Activated CD8-positive, alpha-beta T cell treated with anti-CD3 and anti-CD28 coated beads for 36 hours (primary cell): ENCODE measurements at places on chromosomes 3 and 15.

DNA sequence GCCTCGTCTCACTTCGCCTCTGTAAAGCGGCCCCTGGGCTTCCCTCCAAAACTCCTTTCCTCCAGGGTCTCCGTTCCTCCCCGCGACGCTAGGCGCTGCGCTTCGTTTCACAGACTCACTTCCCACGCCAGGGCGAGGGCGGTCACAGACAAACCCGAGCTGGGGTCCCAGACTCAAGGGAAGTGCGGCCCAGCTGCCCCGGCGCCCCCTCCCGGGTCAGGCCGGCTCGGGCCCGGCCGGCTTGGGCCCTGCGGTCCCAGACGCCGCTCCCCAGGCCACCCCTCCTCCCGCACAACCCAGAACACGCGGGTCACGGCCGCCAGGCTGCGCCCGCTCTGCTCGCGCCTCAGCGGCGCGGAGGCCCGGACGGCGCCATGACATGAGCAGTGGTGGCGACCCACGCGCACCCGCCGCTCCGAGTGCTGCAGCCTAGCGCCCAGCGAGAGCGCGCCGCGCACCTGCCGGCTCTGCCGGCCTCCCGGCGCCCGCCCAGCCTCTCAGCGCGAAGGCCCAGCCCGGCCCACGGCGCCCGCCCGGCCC is 547 bp downstream of the NUP210 start:
- peak; percentile 63 for DNase-seq

DNA sequence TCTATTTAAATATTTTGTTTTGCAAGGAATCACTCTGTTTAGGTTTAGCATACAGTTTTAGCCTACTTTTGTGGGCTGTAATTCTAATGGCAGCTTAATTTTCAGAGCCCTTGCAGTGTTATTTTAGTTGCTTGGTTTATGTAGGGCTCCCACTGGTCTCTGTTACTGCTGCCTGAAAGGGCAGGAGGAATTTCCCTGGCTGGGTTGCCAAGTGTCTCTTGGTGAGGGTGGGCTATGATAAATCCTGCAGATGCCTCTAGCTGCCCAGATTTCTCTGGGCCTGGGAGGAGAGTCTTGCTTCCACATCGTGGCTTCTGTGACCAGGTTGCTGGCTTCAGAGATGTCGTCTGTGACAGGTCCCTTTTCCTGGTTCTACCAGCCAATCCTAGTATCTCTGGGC is 36.2 kb downstream of the ILDR1 start:
- no peak for DNase-seq

DNA sequence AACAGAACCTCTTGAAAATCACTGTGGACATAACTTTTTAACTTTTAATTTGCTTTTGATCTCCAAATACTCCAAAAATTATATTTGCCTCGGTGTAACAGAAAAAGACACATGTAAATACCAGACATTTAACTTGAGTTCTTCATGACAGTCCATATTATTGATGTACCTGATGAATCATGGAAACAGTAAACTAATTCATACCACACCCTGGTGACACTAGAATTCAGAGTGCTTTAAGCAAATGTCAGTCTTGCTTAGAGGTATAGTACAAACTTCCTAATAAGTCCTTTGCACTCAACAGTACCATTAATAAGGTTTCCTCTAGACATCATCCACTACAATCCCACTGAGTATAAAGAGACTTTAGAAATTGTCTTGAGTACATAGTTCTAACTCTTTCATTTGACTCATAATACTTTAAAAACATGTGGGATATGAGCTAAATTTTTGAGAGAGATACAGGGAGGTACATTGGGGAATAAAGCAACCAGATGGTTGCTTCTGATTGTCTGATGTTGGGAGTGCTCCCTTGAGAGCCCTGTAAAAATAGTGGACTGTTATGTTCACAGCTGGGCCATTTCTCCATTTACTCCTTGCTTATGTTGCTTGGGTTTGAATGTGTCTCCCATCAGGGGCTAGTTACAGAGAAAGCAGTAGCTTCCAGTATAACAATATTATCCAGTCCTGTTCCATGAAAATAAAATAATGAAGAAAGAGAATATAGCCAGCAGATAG is 175.7 kb downstream of the ALCAM start:
- DNase-seq, result no peak

- no peak for DNase-seq
Measured at GRCh38 chr15:94125156-94125555, 106.2 kb upstream of the MCTP2 start.

DNA sequence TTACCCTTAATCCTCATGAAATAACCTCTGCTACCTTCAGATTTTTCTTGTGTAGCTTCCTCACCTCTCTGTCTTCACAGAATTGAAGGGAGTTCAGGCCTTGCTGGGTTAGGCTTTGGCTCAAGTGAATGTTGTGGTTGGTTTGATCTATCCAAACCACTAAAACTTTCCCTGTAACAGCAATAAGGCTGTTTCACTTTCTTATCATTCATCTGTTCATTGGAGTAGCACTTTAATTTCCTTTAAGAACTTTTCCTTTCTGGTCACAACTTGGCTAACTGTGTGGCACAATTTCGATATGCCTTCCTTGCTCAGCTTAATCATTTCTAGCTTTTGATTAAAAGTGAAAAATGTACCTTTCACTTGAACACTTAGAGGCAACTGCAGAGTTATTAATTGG is 129.8 kb downstream of the NR1I2 start:
- peak; percentile 12 for DNase-seq

DNA sequence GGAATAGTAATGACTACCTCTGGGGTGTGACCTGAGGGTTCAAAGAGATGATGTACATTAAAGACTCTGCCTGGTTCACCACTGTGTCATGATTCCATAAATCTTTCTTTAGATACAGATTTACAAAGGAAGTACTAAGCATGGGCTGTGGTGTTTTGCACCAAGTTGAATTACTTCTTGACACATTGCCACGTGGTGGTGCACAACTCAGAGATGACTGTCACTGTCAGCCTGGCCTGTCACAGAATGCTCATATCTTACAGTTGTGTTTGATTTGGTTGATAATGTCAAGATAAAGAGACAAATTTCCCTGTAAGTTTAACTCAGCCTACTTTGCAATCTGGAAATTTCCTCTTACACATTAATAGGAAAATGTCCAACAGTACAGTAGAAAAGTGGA is 3.2 kb downstream of the CTDSPL start:
- peak; percentile 27 for DNase-seq

- DNase-seq, result no peak
Measured at GRCh38 chr3:21752749-21753347, 1.8 kb upstream of the ZNF385D start.
